ENCODE measurements at places on chromosomes 6 and 20.

- DNase-seq: no peak
Measured at GRCh38 chr6:137391061-137391814, 103.0 kb downstream of the OLIG3 start.

GRCh38 chr20:63254232-63254605 is at the start of gene NKAIN4:
TSS of gene NKAIN4 (minus strand) at chr20:63254463. CDS start at chr20:63254450, 13 bp downstream.
- no peak for DNase-seq

DNA sequence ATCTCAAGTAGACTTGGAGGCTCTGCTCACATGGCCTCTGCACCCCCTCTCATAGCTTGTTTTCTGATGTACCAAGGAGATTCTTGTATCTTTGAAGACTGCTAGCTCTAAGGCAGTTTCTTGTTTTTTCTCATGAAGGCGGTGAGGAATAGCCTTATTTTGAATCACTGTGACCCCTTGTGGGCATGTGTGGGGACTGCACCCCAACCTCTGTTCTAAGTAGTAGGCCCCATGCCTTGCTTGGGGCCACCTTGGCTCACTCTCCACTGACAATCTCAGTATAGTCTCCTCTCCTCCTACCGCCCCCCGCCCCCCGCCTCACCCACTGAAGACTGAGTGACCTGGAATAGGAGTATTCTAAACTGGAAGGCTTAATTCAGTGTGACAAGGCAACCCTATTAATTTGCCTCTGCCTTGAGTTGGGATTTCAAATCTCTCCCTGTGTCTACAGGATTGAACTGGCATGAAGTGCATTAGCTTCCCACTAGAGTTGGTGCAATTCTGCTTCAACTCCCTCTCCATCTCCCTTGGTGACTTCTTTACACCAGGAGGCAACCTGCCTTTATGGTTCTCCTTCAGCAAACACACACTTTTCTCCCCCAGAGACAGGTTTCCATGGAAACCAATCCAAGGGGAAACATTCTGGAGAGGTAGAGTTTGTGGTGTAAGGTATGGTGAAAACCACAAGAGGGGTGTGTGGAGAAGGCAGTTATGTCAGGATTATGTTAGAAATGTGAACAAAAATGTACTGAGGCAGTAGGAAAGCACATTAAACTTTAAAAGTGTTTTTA is 75.4 kb upstream of the ECI2 start:
- no peak for DNase-seq

GRCh38 chr20:16619953-16620352 is 46.7 kb upstream of the KIF16B start:
- no peak for DNase-seq

- DNase-seq: no peak
Measured at GRCh38 chr20:10665791-10666190, 8.0 kb downstream of the JAG1 start.

DNA sequence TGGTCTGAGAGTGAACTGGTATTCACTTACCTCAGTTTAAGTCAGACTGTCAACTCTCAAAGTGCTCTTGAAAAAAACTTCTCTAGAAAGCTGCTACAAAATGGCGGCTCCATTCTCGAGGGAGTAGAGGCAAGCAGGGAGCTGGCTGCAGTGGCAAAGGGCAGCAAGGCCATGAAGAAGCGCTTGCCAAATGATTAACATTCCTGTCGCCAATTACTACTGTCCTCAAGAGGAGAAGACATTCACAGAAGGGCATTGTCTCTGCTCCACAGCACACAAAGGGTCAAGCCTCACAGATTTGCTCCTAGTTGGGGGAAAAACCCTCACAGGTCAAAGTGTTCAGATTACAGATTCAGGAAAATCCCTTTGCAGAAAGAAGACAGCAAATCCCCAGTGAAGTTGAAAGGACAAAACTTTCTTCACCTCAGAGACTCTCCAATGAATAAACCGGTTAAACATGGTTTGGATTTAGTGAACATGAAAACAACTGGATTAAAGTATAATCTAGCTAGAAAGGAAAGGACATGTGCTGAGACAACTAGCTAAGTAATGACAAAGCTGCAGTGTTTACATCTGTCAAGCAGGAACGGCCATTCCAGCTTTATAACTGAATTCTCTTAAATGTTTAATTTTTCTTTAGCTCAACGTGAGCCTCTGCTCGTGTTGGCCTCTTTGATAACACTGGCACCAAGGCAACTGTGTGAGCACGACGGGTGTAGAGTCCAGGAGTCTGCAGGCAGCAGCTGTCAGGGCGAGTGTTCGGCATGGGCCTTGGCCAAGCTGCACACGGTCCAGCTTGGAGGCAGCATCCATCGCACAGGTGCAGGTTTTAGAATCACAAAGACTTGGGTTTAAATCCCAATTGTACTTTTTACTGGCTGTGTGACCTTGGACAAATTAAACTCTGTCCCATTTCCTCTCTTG is 37.6 kb downstream of the NR2E1 start:
- no peak for DNase-seq

GRCh38 chr20:11271920-11272594 is 598.3 kb upstream of the JAG1 start:
- no peak for DNase-seq

GRCh38 chr20:53918949-53919361 is 151.4 kb downstream of the BCAS1 start:
- DNase-seq: no peak

DNA sequence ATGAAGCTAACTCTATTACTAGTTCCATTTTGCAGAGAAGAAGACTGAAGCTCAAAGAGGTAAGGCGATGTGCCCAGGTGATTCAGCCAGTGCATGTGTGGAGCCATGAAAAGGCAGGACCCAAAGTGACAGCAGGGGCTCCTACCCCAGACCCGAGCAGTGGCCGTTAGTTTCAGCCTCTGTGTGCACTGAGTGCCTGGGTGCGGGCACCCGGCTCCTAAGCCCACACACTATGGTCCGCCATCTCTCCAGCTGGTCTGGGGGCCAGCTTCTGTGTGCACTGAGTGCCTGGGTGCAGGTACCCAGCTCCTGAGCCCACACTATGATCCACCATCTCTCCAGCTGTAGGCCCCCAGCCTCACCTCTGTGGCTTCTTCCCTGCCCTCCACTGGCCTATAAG is 123.5 kb upstream of the CST7 start:
- no peak for DNase-seq

GRCh38 chr20:39289316-39289715 is 327.2 kb downstream of the DHX35 start:
- DNase-seq: no peak

DNA sequence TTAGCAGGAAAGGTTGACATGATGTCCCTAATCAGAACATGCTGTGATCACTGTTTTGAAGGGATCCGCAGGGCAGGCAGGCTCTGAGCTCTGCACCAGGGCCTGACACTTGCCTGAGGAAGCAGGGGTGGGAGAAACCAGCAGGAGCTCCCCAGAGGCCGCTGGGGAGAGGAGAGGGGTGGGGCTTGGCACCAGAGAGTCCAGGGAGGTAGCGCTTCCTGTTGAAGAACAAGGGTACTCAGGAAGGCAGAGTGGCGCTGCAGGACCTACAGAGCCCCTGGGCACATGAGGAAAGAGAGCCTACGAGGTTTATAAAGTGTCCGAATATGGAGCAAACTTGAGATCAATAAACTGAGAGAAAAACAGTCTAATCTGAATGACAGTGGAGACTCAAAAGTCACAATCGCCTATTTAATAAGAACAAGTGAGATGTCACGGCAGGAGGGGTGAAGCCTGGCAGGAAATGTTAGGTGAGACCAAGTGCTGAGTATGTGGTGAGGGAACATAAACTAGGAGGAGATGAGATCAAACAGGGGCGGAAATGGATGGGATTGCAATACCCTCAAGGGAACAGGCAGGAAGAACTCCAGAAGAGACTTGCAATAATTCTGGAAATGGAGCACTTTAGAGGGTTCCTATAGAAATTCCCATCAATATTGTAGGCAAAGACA is 5.8 kb upstream of the TBXT start:
- no peak for DNase-seq

DNA sequence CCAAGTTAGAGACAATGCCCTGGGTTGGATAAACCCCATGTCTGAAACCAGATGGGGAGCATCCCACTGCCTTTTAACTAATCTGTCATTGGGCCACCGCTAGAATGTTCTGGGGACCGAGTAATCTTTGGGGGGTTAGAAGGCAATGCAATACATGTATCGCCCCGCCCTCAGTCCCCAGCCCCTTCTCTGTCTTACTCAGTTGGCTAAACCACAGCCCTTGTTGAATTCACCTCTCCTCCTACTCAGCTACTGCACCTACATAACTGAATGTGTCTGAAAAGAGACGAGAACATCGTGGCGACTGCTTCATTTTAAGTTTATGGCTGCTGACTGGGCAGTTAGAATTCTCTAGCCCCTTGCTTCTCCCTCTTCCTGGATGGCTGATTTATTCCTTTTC is 15.1 kb upstream of the CCR6 start:
- no peak for DNase-seq

GRCh38 chr6:155384321-155384952 is 70.2 kb upstream of the TFB1M start:
- DNase-seq: no peak

DNA sequence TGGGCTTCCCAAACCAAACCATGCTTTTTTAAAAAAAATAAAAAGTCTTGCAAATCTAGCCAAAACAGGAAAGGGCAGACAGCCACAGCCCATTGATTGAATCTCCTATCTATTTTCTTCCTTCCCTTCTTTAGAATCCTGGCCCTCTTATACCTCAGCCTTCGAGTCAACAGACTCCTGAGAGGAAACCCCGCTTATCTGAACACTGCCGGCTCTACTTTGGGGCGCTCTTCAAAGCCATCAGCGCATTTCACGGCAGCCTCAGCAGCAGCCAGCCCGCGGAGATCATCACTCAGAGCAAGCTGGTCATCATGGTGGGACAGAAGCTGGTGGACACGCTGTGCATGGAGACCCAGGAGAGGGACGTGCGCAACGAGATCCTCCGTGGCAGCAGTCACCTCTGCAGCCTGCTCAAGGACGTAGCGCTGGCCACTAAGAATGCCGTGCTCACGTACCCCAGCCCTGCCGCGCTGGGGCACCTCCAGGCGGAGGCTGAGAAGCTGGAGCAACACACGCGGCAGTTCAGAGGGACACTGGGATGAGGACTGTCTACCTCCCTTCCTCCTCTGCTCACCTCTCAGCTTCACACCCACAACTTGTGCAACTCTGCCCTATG is 10.1 kb upstream of the RTF2 start:
- DNase-seq: no peak

DNA sequence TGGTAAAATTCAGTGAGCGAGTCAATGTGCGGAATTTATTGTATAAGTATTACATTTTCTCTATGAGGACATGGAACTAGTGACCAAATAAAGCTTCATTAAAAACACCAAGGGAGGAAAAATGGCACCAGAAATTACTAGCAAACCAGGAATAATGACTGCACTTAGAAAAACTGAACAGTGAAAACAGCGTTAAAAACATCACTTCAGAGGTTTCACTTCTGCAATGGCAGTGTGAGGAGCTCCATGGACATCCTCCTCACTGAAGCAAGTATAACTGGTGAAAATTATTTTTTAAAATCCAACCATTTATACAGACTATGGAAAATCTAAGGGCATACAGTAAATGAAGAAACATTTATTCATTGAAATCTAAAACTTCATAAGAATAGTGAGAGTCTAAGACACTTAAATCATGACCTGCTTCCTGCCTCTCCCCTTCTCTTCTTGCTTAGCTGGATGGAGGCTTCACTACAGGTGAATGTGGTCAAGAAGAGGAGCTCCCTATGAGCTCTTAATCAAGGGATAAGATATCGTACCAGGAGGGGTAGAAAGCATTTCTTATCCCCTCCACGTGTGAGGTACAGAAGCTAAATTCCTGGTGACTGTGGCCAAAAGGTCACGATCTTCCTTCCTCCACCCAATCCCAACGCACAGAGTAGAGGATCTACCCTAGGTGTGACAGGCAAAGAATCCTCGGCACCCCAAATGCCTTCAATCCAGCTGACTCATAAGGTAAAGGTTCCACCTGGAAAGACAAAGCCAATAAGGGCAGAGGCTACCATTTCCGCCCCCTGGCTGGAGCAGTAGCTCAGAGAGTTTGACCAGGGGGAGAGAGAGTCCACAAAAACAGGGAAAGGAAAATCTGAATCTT is 12.3 kb upstream of the ASF1A start:
- DNase-seq: no peak

DNA sequence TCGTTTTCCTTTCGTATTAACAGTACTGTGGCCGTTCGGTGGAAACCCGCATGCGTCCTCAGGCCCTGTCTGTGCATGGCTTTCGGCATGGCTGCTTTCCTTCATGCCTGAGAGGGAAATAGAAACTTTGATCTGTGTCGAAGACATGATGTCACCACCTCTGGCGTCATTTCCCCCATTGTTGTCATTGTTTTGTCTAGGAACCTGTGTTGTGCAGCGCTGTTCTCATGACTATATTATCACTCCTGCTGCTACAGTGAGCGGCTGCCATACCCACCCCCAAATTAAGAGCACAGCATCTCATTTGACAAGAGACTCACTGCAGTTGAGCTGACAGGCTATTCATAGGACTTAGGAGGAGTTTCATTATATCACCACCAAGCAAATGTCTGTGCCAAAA is 172.3 kb downstream of the TMEM242 start:
- no peak for DNase-seq

DNA sequence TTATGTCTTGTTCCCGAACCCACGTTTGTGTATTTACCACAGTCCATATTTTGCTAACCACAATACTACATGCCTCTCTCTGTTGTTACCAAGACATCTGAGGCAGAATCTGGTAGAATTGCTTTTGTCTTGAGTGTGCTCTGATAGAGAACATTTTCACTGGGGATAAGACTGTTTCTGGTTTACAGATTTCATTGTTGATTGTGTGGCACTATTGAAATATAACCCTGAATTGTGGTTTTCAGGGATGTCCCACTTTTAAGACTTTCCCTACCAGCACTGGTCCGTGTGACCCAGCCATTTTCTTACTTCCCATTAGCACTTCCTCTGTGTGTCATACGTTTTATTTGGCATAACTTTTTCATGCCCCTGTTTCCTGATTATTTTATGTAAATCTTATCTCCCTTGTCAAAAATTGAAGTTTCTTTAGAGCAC is 12.2 kb downstream of the NCOA7 start:
- no peak for DNase-seq

DNA sequence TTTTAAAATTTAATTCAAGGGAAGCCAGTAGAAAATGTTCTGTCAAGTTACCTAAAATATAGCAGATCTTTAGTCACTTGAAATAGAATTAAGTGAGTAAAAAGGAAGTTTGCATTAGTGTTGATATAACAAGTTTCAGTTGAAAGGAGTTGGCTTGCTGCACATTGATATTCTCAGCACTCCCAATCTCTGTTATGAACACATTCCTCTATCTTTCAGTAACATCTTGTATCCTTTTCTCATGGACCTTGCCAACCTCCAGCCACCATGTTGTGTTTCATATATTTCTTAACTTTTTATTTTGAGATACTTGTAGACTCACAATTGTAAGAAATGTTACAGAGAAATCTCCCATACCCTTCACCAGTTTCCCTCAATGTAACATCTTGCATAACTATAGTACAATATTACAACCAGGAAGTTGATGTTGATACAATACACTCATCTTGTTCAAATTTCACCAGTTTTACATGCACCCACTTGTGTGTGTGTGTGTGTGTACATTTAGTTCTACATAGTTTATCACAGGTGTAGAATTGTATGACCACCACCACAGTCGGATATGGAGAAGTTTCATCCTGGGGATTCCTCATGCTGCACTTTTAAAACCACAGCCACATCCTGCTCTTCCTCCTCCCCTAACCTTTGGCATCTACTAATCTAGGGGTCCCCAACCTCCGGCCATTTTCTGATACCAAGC is 20.2 kb upstream of the PAQR8 start:
- DNase-seq: no peak
